Cortex of kidney (tissue), 1 donor: ENCODE measurements at places on chromosomes 11 and 22.

GRCh38 chr11:108663154-108663877 lies 1.6 kb upstream of the DDX10 start:
- DNase-seq = no peak

- DNase-seq = no peak
These were observed 493.5 kb upstream of the B3GAT1 start for GRCh38 chr11:134905517-134905916.

DNA sequence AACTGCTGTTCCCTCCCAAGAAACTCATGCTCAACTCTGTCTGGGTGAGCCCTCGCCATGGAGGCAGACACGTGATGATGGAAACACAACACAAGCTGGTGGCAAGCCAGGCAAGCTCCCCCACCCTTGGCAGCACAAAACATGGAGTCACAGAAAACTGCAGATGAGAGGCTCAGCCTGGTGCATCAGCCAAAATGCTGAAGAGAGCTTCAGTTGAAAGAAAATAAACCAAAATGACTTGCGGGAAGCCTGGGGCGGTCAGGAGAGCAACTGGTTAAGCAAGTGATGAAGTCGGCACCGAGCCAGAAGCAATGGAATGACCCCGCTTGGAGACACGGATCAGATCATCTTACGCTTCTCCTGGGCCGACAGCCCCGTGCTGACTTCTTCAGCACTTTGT lies 68.3 kb downstream of the C11orf58 start:
- DNase-seq = no peak

DNA sequence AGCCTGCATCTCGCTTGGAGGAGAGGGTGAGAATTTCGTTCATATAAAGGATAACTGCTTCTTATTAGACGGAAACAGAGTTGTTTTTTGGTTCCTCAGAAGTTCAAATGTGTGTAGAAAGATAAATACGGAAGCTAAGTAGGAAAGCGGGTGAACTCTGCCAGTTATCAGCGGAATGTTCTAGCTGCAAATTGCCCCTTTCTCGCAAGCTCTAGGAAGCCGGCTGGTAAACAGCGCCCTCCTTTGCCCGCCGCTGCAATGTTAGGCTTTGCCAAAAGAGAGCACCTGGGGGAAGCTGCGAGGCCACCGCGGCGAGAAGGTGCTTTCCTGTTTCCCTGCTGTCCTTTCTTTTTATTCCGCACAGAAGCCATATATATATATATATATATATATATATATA lies 67.0 kb downstream of the IGLL5 start:
- no peak for DNase-seq

DNA sequence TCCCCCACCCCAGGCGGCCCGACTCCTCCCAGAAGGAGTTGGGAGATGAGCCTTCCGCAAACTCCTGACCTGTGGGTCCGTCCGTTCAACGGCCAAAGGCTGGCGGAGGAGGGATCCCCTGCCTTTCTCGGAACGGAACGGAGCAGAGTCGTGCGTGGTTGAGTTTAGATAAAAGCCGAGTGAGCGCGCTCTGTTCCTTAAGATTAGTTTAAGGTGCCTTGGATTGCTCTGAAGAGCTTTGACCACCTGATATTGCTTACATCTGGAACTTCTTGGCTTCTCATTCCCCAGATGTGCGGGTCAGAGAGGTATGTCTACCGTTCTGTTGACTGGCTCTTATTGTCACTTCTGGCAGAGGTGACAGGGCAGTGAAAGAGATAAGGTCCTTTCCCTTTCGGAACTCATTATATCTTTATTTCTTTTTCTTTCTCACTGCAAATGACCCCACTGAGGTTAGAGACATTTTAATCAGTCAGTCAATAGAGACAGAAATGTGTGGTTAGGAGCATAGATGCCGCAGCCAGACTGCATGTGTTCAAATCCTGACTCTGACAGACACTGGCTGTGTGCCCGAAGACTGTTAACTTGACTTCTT lies at the start of gene TRIM6:
Gene TRIM6 (plus strand): TSS at position 31 of the 595 bp plus-strand sequence. CDS start 261 bp downstream, at position 292.
- DNase-seq = no peak

DNA sequence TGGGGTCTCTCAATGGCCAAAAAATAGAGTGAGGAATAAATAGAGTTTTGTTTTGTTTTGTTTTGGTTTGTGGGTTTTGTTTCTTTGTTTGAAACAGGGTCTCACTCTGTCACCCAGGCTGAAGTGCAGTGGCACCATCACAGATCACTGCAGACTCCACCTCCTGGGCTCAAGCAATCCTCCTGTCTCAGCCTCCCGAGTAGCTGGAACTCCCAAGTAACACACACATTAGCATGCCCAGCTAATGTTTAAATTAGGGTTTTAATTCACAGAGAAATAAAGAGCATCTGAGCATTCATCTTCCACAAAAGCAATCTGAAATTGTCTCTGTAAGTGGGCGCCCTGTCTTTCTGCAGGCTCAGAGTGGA lies 9.2 kb upstream of the IFITM3 start:
- DNase-seq = no peak

DNA sequence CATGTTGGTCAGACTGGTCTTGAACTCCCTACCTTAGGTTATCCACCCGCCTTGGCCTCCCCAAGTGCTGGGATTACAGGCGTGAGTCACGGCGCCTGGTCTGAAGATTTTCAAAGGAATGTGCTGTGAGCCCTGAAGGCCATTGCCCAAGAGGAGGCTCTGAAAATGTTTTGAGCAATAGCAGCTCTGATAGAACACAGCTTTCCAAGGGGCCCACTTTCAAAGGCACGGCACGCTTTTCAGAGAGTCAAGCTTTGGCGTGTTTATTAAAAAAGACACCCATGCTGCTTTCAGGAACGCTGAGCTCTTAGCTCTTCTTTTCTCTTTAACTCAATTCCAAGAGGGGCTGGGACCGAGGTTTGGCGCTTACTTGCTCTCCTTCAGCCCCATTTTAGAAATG lies 73.8 kb upstream of the CDON start:
- DNase-seq = no peak

DNA sequence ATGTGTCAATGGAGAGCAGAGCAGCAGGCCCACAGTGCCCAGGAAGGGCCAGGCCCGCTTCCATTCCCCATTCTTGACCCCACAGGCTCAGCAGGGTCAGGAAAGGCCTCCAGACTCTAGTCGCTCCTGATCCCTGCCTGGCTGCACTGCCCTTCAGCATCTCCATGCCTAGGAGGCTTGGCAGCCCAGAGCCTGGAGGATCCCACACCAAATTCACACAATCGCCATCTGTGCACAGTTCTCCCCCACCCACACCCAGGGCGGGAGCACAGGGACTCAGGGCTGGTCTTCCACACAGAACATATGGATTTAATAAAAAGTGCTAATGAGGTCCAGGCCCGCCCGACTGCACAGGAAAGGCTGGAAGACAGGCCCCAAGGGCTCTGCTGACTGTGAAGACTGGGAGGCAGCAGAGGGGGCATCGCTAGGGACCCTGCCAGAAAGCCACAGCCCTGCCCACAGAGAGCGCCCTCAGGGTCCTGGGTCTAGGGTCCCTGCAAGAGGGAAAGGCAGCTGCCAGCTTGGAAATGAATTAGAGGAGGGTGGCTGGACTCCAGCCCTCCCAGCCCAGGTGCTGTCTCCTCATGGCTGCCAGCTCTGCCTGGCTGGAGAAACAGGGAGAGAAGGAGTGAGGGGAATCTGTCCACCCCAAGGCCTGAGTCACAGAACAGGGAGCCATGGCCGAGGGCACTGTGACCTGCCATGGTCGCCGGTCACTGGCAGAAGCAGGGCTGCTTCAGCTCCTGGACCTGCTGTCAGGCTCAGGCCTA lies 39.7 kb downstream of the DKK3 start:
- no peak for DNase-seq

- no peak for DNase-seq
These were observed 1.7 kb downstream of the C11orf91 start for GRCh38 chr11:33698921-33699320.

DNA sequence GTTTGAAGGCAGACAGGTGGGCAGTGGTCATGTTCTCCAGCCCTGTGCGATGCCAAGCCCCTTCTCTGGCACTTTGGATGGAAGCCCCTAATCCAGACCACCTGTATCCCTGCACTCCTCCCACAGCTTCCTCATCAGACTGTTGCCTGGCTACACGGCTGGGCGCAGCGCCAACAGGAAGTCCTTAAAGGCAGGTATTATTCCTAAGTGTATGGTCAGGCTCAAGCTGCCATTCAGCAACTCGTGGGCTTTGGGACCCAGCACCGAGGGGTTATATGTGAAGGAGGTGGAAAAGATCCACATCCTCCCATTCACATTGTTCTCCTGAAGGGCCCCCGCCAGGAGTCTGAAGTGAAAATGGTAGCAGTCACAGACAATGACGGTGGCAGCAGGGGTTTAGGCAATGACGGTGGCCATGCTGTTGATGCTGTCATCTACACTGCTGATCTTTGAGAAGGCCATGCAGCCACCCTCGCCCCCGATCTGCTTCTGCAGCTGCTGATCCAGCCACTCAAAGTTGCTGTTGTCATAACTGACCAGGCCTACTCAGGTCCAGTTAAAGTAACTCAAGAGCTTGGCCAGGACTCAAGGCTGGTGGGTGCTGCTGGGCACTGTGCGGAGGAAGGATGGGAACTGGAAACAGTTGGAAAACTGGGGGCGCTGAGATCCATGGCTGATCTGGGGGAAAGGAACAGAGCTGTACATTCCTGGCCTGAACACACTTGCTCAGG lies 27.7 kb downstream of the OR6Q1 start:
- no peak for DNase-seq

DNA sequence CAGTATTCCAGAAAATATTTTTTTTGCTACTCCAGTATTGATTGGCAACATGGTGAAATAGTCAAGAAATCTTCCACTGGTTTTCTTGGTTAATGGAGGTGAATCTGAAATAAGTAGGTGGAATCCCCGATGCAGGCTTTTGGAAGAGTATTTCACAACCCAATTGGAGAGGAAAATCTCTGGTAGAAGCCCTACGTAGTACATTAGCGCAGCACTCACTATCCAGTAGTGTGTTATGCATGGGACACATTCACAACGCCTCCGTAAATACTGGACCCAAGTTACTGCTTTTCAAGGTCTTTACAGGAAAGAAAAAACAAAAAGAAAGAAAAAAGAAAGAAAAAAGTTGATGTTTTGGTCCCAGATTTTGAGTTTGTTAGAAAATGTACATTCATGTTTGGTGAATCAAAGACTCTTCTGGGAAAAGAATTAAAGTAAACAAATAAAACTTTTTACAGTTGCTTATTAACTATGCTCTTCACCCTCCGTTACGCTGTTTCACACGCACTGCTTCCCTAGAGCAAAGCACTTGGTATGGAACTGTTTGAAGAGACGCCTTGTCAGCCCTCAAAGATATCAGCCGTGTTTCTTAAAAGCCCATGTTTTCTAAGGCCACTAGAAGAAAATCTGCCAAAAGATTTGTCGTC lies 170.4 kb upstream of the CTSC start:
- no peak for DNase-seq

DNA sequence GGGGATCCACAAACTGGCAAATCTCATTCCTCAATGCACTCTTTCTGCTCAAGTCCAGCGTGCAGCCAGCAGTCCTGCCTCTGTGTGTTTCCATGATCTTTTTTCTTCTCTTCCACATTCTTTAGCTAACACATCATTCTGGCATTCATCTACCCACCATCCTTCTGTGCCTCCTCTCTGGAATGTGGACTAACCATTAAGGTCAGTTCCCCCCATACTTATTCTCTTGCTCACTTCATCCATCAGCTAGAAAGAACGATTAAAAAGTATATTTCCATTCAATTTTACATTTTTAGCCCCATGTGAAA lies 7.8 kb downstream of the KIRREL3 start:
- no peak for DNase-seq
